ENCODE measurements at places on chromosomes 13 and 19. TPM values are rescaled to one million over a fixed set of nuclear protein-coding genes. Genes with fewer than 3 reads are reported as not detected.

GRCh38 chr19:42284591-42285341 is 15.7 kb downstream of the CIC start:
- no peaks in the 10 kb centered on the region for H3K27me3 ChIP-seq
- peak overlapping the region; percentile 69 for H3K4me3 ChIP-seq
- peaks cover 45% of the 10 kb centered on the region for H3K4me1 ChIP-seq

DNA sequence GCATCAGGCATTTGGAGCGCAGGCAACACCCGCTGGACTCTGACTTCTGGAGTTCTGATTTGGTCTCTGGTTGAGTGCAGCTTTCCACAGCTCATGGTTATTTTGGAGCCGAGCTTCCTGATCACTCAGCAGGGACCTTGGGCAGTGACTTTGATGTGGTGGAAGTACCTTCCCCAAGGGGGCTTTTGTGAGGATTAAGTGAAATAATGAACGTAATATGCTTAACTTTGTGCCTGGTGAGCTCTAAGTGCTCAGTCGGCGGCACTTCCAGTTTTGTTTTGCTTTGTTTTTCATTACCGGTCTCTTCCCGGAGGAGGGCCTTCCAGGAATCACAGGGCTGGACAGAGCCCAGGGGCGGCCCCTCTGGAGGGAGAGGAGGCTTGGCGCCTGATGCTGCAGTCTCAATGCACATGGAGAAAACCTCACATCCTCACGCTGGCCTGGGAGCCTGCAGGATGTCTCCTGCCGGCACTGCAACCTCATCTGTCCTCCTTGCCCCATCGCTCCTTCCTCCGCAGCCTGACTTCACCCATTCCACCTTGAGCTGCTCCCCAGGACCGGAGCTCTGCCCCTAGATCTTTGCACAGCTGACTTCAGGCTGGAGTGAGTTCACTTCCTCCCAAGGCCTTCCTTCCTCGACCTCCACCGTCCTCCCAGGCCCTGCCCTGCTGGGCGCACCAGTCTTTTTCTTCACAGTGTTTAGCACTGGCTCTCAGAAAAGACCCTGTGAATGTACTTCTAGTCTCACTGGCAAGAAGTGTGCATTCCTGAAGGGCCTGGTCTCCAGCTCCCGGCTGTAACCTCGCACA is 1.5 kb downstream of the PLEKHF1 start:
- H3K4me1 ChIP-seq: peaks cover 71% of the 10 kb centered on the region
- no peaks in the 10 kb centered on the region for H3K27me3 ChIP-seq
- peak; percentile 61 for DNase-seq
- peak overlapping the region; percentile 99 for H3K4me3 ChIP-seq
- no peaks in the 10 kb centered on the region for H3K36me3 ChIP-seq

- H3K27ac ChIP-seq: no peak overlapping the region
- no peaks in the 10 kb centered on the region for H3K4me1 ChIP-seq
- DNase-seq: no peak
- no peaks in the 10 kb centered on the region for H3K27me3 ChIP-seq
- no peak overlapping the region for H3K4me3 ChIP-seq
Observed at GRCh38 chr13:99577934-99578917, 77.0 kb downstream of the TM9SF2 start.

DNA sequence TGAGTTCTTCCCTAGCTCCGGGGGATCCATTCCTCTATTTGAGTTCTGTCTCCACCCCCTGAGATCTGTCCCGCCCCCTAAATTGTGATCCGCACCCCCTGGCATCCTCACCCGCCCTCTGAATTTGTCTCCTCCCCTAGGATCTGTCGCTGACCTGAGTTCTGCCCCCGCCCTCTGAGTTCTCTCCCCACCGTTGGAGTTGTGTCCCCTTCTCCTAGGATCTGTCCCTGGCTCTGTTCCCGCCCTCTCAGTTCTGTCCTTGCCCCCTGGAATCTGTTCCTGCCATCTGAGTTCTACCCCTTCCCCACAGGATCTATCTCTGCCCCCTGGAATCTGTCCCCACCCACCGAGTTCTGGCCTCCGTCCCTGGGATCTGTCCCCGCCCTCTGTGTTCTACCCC is 1.0 kb upstream of the SLC17A7 start:
- no peaks in the 10 kb centered on the region for H3K4me1 ChIP-seq
- peak overlapping the region; percentile 79 for H3K4me3 ChIP-seq
- peak overlapping the region; percentile 65 for H3K27ac ChIP-seq
- peak; percentile 67 for DNase-seq
- H3K36me3 ChIP-seq: no peaks in the 10 kb centered on the region

DNA sequence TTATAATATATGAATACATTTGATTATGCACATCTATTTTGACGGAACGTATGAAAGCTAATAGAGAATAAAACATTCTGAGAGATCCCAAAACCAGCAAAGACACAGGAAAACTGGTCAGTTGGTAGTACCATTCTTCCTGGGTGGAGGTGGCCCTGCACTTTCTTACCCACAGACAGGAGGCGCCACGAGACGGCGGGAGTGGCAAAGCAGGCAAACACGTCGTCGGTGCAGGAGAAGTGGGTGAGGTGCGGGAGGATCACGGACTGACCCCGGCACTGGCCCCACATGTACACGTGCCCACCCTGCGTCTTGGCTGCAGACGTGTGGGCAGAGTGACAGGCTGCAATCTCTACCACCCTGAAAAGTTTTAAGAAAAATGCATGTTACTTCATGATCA is 36.1 kb downstream of the RCBTB1 start:
- no peaks in the 10 kb centered on the region for H3K27me3 ChIP-seq
- H3K36me3 ChIP-seq: no peaks in the 10 kb centered on the region
- H3K4me3 ChIP-seq: no peak overlapping the region
- DNase-seq: no peak
- H3K4me1 ChIP-seq: no peaks in the 10 kb centered on the region

DNA sequence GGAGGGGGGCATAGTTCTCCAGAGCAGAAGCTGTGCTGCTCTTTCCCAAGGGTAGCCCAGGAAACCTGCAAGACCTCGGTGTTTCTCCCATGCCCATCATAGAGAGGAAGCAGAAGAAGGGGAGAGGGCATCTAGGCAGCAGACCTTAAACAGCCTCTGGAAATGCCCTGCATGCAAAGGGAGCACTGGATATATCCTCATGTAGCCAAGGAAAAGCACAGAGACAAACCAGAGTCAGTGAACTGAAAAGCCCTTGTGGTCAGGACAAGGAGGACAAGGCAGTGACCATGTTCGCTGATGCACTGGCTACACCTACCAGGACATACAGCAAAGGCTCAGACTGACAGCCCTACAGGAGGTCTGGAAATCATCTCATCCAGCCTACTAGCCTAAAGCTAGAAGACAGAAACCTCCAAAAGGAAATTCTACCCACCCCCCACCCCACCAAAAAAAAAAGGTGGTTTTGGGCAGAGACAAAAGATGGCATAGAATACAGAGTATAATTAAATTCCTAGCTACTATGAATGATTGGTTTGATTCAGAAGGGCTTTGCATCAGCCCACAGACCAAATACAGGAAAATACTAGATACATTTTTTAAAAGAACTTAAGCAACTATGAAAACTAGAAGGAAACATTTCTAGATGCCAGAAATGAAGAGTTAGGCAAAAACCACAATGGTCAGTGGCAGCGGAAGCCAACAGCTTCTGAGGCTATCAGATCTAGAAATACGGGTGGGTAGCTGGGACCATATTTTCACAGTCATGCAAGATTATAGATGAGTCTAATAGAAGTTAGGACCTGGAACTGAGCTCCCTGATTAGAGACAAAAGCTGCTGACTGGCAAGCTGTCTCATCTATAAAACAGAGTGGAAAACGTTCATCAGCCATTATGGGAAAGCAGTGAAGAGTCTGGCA is 4.4 kb upstream of the TBC1D4 start:
- no peaks in the 10 kb centered on the region for H3K27me3 ChIP-seq
- peaks cover 27% of the 10 kb centered on the region for H3K4me1 ChIP-seq
- H3K4me3 ChIP-seq: no peak overlapping the region
- DNase-seq: no peak

- DNase-seq: no peak
- no peak overlapping the region for H3K4me3 ChIP-seq
- peaks cover 20% of the 10 kb centered on the region for H3K4me1 ChIP-seq
- peak overlapping the region; percentile 43 for H3K27ac ChIP-seq
- H3K36me3 ChIP-seq: no peaks in the 10 kb centered on the region
Observed at GRCh38 chr13:110382830-110383229, 75.7 kb downstream of the COL4A2 start.

SGCG gene
- 36.9 TPM for total RNA-seq
